ENCODE measurements at places on chromosomes 6 and 20.

DNA sequence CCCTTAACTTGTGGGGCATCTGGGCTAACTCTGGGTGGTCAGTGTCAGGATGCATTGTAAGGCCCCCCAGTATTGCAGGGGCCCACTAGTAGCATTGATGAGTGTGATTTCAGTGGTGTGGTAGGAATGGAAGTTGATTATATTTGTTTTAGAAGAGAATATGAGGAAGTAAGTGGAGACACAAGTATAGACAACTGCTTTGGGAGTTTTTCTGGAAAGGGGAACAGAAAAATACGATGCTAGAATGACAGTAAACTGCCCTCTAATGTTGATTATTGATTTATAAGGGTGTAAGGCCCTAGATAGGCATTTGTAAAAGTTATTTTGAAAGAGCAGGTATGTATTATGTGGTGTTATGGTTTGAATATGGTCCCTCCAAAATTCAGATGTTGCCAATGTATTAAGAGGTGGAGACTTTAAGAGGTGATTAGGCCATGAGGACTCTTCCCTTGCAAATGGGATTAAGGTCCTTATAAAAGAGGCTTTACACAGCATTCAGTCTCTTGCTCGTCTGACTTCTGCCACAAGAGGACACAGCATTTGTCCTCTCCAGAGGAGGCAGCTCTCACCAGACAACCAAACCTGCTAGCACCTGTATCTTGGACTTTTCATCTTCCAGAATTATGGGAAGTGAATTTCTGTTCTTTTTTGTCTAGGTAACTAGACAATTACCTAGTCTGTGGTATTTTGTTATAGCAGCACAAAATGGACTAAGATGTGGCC, 135.9 kb upstream of the DTNBP1 start:
- no peak for DNase-seq

- no peak for DNase-seq
Measured at GRCh38 chr6:90849686-90850085, 262.8 kb upstream of the MAP3K7 start.

- DNase-seq = no peak
Measured at GRCh38 chr6:88367248-88367647, 201.1 kb upstream of the CNR1 start.

DNA sequence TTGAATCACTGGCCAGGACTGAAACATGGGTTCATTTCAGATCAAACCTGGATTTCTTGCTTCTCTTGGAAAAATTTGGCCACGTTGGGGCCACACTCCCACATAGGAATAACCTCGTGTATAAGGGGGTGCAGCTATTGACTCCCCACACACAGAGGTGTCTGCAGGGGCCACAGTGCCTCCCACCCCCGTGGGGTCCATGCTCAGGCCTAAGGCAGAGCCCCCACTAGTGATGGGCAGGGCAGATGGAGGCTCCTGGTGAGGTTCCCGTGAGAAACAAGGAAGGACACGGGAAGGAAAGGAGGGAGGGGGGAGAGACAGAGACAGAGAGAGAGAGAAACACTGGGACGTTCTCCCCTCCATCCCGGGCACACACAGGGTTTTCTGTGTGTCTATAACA, 230.5 kb downstream of the ERMARD start:
- DNase-seq = no peak

DNA sequence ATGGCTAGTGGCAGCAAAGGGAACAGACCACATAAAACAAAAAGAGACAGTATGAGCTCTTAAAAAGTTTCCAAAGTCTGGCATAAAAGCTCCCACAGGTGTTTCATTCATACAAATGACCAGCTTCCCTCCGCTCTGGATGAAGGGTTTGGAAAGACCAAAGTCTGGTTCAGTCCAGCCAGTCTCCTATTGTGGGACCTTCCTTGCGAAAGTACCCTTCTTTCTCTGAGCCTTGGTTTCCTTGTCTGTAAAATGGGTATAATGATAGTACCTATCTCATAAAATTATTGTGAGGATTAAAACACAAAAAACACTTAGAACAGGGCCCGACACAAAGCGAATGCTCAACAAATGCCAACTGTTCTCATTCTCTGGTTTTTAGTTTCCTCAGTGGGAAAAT, 77.2 kb downstream of the UNC5CL start:
- DNase-seq = no peak

DNA sequence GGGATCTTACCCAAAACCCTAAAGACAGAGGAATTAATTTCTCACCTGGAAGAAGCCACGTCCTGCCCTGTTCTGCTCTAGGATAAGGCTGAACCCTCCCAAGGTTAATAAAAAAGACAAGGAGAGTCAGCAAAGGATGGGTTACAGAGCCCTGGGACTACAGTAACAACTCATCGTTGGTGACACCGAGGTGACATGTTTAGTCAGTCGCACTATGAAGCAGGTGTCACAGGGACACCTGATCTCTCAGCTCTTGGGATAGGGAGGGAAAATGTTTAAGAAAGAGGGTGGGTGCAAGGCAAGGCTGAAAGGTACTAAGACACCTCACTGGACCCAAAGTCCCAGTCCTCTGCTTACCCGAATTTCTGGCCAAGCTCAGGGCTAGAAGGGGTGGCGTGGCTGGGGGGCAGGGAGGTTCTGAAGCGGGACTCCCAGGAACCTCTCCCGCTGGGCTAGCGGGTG, 562 bp downstream of the MOCS1 start:
- DNase-seq = no peak

DNA sequence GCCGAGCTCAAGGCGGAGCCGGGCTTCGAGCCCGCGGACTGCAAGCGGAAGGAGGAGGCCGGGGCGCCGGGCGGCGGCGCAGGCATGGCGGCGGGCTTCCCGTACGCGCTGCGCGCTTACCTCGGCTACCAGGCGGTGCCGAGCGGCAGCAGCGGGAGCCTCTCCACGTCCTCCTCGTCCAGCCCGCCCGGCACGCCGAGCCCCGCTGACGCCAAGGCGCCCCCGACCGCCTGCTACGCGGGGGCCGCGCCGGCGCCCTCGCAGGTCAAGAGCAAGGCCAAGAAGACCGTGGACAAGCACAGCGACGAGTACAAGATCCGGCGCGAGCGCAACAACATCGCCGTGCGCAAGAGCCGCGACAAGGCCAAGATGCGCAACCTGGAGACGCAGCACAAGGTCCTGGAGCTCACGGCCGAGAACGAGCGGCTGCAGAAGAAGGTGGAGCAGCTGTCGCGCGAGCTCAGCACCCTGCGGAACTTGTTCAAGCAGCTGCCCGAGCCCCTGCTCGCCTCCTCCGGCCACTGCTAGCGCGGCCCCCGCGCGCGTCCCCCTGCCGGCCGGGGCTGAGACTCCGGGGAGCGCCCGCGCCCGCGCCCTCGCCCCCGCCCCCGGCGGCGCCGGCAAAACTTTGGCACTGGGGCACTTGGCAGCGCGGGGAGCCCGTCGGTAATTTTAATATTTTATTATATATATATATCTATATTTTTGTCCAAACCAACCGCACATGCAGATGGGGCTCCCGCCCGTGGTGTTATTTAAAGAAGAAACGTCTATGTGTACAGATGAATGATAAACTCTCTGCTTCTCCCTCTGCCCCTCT, 1.1 kb downstream of the CEBPB start:
- DNase-seq = peak; percentile 36

GRCh38 chr20:52130406-52130805, 61.2 kb downstream of the ZFP64 start:
- DNase-seq = no peak

GRCh38 chr6:2952557-2953095, 18.7 kb downstream of the SERPINB6 start:
- no peak for DNase-seq

GRCh38 chr6:11043961-11044711, at the start of gene ELOVL2:
Gene ELOVL2, minus strand, starts transcription at chr6:11044305. Its CDS starts 75 bp downstream, at chr6:11044230.
- DNase-seq = no peak

DNA sequence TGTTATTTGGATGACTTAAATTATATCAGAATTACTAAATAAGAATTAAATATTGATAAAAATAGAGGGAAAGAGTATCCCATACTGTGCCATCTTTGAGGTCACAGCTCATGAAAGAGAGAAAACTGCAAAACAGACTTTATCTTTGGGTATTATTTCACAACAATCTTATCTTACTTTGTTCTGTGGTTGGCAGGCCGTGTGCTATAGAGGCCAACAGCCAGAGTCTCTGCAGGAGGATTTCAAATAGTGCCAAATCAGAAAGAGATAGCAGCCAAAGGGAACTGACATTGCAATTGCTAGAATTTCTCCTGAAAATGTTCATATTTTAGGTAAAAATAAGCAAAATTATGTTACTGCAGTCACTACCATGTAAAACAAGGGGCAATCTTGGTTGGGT, 354.2 kb downstream of the GRIK2 start:
- no peak for DNase-seq

DNA sequence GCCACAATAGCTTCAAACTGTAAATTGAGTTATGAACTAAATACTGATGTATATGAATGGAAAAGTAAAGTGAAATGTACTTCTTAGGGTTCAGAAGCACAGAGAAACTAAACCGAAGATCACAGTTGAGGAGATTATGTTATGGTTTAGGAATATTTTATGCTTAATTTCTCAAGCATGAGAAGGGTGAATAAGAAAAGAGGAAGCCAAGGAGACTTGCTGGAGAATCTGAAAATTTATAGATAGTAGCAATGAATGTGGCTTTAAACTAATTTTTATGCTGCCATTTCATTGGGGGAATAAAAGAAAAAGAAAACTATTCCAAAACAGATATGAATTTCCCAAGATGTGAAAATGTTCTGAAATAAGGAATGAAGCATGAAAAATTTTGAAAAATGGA, 5.6 kb downstream of the ANKS1A start:
- no peak for DNase-seq

DNA sequence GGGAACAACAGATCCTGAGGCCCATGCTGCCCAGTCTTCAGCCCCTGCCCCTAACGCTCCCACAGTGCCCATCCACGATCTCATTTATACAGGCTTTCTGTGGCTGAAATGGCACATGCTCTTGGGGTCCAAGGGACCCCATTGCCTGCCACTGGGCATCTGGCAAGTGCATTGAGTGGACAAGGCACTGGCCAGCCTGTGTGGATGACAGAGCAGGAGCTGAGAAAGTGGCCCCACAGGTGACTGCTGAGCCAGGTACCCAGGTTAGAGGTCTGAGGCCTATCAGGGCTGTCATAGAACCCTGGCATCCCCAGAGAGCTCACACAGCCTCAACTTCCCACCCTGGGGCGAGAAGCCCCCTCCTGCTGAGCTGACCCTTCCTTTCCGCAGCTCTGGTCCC, 86.0 kb upstream of the NXT1 start:
- DNase-seq = no peak

DNA sequence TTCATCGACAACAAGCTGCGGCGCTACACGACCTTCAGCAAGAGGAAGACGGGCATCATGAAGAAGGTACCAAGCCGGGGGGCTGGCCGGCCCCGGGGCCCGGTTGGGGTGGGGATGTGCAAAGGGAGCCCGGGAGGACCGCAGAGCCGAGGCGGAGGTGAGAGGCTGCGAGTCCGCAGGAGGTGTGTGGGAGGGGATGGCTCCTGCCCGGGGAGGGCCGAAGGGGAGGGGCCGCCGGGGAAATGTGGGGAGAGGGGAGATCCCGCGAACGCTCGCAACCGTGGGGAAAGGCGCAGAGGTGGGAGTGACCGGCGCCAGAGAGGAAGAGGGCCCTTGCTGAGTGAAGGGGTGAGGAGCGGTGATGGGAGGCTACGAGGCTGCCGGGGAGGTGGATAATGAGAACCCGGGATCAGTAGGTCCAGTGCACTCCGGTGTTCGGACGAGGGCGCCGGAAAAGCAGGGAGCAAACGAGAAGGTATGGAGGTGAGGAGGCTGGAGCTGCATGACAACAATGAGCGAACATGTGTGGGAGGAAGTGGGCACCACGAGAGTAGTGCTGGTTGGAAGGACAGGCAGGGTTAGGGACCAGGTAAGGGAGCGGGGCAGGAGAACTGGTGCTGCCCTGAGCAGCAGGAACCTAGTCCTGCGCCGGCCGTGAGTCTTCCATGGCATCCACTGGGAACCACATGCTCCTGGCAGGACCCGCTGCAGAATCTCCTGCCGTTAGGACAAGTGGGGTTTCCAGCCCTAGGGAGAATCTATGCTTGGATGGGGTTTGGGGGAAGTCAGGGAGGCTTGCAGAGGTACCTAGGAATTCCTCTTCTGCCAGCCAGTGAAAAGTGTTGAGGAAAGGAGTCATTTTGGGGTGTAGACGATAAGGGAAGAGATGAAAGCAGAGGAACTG, 1.3 kb downstream of the SRF start:
- DNase-seq = peak; percentile 23

- DNase-seq = peak; percentile 44
Measured at GRCh38 chr20:62929051-62929538, 2.8 kb upstream of the DIDO1 start.

- no peak for DNase-seq
Measured at GRCh38 chr6:104409913-104410312, 449.8 kb downstream of the HACE1 start.

DNA sequence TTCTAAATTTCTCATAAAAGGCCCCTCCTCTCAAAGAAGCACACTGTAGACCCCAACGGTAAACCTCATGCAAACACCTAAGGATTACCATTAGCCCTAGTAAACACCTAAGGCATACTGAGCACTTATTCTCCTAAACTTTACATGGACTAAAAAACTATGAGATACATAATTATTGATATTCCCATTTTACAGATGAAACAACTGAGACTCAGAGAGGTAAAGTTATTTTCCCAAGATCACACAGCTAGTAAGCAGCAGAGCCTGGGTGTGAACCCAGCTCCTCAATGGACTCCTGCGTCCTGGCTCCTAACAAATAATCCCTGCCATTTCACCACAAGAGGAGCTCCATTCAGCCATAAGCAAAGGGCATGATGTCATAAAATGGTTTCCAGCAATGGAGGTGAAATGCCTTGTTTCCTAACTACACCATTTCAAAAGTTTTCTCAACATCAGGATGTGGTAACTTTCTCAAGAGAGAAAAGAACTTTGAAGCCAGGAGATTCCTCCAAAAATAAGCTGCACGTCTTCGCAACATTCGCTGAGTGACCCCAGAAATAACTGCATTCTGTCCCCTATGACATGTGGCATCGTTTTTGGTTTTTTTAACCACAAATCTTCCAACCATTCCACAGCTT, 4.1 kb downstream of the ATP9A start:
- no peak for DNase-seq

DNA sequence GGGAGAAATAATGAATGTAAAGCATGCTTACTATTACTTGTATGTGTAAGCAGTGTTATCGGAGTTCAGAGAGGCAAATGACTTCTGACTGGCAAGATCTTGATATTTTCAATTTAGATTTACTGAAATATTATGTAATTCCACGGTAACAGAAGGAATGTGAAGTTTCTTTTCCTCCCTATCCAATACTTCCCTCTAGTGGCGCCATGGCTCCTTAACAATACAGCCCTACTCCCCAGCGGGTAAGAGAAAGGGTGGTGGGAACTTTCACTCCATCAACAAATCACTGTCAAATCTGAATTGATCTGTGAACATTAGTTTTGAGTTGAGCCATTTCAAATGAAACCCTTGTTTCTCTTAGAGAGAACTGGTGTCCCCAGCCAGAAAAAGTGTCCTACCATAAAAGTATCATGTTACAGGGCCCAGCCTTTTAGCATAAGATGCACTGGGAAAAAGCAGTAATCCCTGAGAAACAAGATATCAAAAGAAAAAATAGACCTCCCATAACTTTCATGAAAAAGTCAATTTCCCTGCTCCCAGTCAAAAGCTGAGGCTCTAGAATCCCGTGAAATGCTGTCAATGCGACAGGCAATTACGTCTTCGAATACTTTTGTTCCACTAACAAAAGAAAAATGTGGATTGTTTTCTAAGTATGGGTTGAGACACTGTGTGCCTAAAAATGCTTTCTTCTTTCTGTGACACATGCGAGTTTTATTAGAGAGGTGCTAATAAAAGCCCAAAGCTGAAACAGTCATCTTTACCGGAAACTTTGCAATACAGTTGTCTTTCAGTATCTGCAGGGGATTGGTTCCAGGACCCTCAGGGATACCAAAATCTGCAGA, 12.9 kb downstream of the COX7A2 start:
- DNase-seq = no peak

GRCh38 chr6:117992856-117993255, 85.8 kb downstream of the SLC35F1 start:
- no peak for DNase-seq

Data from stimulated activated CD4-positive, alpha-beta T cell treated with anti-CD3 and anti-CD28 coated beads, Interleukin-12 subunit alpha, Interleukin-12 subunit beta, amount 100 ng/mL, for 24 hours (primary cell).